Suprapubic skin (tissue), 4 donors: ENCODE measurements at places on chromosomes 7 and 10.

- no peaks in the 10 kb centered on the region for H3K27me3 ChIP-seq
- H3K4me3 ChIP-seq, result no peak overlapping the region
- peaks cover 5% of the 10 kb centered on the region for H3K4me1 ChIP-seq
- peaks cover 19% of the 10 kb centered on the region for H3K36me3 ChIP-seq
- H3K27ac ChIP-seq, result no peak overlapping the region
- DNase-seq, result no peak
Observed at GRCh38 chr10:99676426-99676825, 17.1 kb downstream of the ENTPD7 start.

GRCh38 chr7:2774935-2775334 lies 69.2 kb downstream of the GNA12 start:
- H3K36me3 ChIP-seq, result no peaks in the 10 kb centered on the region
- DNase-seq, result no peak
- no peak overlapping the region for H3K4me3 ChIP-seq
- H3K27me3 ChIP-seq, result no peaks in the 10 kb centered on the region

DNA sequence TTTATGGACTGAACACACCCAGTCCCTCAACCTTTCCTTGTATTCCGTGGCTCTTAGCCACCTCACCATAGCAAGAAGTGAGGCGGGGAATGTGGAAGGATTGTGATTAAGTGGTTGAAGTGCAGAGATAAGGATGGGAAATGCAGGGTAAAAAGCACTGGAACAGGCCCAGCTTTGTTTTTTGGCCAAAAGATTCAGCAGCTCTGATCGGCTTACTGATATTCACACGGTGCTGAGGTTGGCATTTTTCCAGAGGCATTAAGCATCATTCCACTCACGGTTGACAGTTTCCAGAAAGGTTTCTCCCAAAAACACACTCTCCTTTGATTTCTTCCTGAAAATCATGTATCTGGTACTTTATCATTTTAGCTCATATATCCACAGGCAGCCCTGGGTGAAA lies 544.2 kb downstream of the CNTNAP2 start:
- H3K4me1 ChIP-seq, result no peaks in the 10 kb centered on the region
- H3K27me3 ChIP-seq, result no peaks in the 10 kb centered on the region
- H3K27ac ChIP-seq, result no peak overlapping the region
- no peak for DNase-seq
- H3K4me3 ChIP-seq, result no peak overlapping the region

GRCh38 chr10:52577047-52577446 lies 195.5 kb downstream of the MBL2 start:
- no peaks in the 10 kb centered on the region for H3K36me3 ChIP-seq
- H3K4me3 ChIP-seq, result no peak overlapping the region
- DNase-seq, result no peak

- no peaks in the 10 kb centered on the region for H3K36me3 ChIP-seq
- no peak overlapping the region for H3K27ac ChIP-seq
- no peak overlapping the region for H3K4me3 ChIP-seq
- DNase-seq, result no peak
- H3K27me3 ChIP-seq, result no peaks in the 10 kb centered on the region
Observed at GRCh38 chr7:78370936-78371335, 572.4 kb downstream of the PHTF2 start.

DNA sequence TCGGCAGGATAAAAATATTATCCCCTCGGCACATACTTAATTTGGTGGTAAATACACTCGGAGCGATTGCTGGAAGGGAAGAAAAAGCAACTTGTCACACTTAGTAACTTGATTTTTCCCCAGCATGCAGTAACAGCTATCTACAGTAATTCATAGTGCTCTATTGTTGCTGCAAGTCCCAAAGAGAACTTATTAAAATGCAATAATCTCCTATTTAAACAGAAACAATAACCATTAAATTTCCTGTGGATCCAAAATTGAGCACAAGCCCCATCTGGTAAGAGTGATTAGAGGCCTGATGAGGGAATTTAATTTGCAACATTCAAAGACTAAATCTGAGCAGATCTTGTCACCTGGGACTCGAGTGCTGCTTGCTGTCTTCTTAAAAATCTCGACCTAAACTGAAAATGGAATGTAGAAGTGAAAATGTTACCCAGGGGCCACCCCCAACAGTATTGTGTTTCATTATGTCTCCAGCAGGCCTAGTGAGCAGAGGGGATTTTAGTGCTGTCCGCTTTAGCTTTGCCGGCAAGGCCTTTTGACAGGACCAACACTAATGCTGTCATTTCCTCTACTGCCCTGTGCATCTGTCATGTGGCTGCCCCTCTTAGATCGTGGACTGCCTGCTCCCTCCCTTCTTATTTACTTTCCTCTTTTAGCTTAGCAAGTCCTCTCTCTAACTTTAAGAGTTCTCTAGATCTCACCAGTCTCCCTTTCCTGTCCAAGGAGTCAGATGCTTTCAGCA lies 639.7 kb downstream of the AUTS2 start:
- H3K27me3 ChIP-seq, result no peaks in the 10 kb centered on the region
- H3K4me3 ChIP-seq, result no peak overlapping the region
- DNase-seq, result no peak
- no peaks in the 10 kb centered on the region for H3K36me3 ChIP-seq
- no peak overlapping the region for H3K27ac ChIP-seq
- H3K4me1 ChIP-seq, result no peaks in the 10 kb centered on the region

DNA sequence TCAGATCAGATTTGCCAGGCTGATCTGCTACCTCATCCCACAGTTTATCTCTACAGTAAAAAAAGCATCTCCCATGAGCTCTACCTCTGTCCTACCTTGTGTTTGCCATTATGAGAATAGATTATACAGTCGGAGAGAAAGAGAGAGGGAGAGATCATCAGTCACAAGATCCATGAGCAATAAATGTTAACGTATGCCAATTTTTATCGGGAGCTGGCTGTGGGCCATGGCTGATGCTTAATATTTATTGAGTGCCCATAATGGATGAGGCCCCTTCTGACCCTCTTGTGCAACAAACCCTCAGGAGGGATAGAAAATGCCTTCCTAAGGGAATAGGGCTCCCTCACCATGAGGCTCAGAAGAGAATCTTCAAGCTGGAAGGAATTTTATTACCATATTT lies 52.8 kb downstream of the C10orf90 start:
- no peak overlapping the region for H3K4me3 ChIP-seq
- no peak for DNase-seq
- no peaks in the 10 kb centered on the region for H3K36me3 ChIP-seq
- H3K4me1 ChIP-seq, result no peaks in the 10 kb centered on the region
- no peaks in the 10 kb centered on the region for H3K27me3 ChIP-seq
- no peak overlapping the region for H3K27ac ChIP-seq

GRCh38 chr10:132813001-132813401 lies 27.1 kb upstream of the NKX6-2 start:
- peaks cover 81% of the 10 kb centered on the region for H3K27me3 ChIP-seq
- H3K36me3 ChIP-seq, result no peaks in the 10 kb centered on the region
- no peak for DNase-seq
- no peaks in the 10 kb centered on the region for H3K4me1 ChIP-seq
- no peak overlapping the region for H3K27ac ChIP-seq
- no peak overlapping the region for H3K4me3 ChIP-seq

DNA sequence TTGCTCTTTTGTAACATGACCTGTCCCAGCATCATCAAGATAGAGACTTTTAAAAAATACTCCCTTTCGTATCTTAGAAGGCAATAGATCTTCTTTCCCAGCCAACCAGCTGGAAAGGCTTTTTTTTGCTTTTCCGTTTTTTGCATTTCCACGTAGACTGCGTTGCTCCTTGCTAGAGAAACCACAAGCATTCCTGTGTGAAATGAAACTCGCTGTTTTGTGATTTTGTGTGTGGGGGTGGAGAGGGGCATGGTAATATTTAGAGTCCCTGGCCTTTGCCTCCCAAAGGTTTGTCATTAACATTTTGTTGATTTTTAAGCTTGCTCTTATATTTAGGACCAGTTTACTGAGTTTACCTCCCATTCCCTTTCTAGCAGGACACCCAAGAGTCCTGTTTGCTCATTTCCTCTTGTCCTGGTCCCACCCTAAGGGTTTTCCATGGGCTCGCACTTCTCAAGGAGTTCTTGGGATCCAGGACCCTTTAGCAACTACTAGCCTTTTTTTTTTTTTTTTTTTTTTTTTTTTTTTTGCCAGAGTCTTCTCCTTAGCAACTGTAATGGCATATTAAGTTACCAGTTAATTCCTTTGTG lies 243.6 kb downstream of the BICC1 start:
- peak overlapping the region; percentile 37 for H3K4me3 ChIP-seq
- no peak for DNase-seq
- no peaks in the 10 kb centered on the region for H3K36me3 ChIP-seq
- no peaks in the 10 kb centered on the region for H3K27me3 ChIP-seq

DNA sequence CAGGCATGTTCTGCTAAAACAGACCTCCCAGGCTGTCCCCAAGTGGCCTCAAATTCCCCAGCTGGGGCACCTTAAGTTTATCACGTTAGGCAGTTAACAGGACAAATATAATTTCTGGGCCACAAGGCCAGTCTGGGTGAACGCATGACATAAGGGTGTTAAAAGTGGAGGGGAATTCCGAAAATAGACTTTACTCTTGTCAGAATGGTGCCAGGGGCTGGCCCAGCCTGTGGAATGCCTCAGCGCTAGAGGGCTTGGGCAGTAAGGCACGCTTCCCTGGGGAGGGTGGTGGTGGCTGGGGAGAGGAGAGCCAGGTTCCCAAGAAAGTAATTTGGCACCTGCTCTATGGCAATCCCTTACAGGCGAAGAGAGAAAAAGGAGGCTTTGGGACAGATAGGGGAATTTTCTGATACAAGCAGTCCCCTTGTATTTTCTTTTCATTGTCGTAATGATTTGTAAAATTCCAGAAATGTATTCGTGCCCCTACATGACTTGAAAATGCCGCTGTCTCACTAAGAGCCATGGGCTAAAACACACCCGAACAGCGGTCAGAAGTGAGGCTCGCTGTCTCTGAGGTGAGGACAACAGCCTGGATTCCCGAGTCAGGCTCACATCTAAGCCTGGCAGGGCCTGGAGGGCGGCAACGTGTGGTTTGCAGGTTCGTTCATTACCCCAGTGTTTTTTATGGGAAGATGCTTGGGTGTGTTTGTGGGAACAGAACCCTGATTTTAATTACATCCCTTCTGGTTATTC lies 463.2 kb upstream of the GALNT17 start:
- no peaks in the 10 kb centered on the region for H3K27me3 ChIP-seq
- no peaks in the 10 kb centered on the region for H3K36me3 ChIP-seq
- no peak overlapping the region for H3K27ac ChIP-seq
- DNase-seq, result no peak
- no peak overlapping the region for H3K4me3 ChIP-seq

DNA sequence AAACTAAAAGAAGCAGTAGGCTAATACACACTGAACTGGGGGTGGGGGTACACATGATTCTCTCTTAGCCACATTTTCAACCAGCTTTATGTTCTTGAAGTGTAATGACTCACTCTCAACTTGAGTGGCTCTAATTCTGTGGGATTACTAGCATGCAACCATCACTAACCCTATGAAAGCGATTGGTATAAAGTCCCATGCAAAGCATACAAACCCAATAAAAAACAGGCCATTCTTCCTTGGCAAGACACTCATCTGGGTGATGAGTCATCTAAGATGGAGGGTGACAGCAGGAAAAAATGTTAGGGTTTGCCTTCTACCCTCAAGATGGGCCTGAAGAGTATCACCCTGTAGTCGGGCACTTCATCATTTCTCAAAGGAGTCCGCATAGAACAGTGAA lies 14.9 kb upstream of the PON3 start:
- H3K27ac ChIP-seq, result no peak overlapping the region
- H3K4me1 ChIP-seq, result no peaks in the 10 kb centered on the region
- DNase-seq, result no peak
- H3K27me3 ChIP-seq, result no peaks in the 10 kb centered on the region
- H3K36me3 ChIP-seq, result peaks cover 23% of the 10 kb centered on the region

GRCh38 chr10:30154561-30154960 lies 95.2 kb upstream of the JCAD start:
- H3K36me3 ChIP-seq, result no peaks in the 10 kb centered on the region
- no peak for DNase-seq
- no peaks in the 10 kb centered on the region for H3K27me3 ChIP-seq
- H3K27ac ChIP-seq, result no peak overlapping the region
- H3K4me3 ChIP-seq, result no peak overlapping the region

GRCh38 chr10:122715576-122715975 lies 15.9 kb upstream of the C10orf120 start:
- peaks cover 9% of the 10 kb centered on the region for H3K4me1 ChIP-seq
- no peak overlapping the region for H3K27ac ChIP-seq
- DNase-seq, result no peak
- H3K36me3 ChIP-seq, result no peaks in the 10 kb centered on the region
- H3K4me3 ChIP-seq, result no peak overlapping the region
